Activated CD4-positive, alpha-beta T cell treated with anti-CD3 and anti-CD28 coated beads for 36 hours (primary cell): ENCODE measurements at places on chromosomes 13 and 19.
A peak's percentile ranks its signal among the peaks of the same experiment; 100 is the strongest.

DNA sequence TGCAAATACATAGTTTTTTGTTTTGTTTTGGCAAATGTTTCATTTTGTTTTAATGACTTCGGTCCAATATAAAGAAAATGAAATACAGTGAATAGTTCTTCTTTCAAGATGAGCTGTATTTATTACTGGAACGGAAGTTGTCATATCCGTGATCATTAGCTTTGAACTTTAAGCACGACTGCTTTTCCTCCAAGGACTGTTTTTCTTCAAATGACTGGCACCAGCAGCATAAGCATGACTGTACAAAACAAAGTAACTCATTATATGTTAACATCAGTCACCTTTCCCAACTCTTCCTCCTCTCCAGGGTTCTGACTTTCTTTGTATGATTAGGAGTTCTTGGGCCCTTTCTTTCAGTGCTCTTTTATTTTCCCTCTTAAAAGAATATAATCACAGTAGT, 20.5 kb downstream of the EDNRB start:
- no peak for DNase-seq

- no peak for DNase-seq
Measured at GRCh38 chr19:1854039-1854541, 5.8 kb upstream of the REXO1 start.

DNA sequence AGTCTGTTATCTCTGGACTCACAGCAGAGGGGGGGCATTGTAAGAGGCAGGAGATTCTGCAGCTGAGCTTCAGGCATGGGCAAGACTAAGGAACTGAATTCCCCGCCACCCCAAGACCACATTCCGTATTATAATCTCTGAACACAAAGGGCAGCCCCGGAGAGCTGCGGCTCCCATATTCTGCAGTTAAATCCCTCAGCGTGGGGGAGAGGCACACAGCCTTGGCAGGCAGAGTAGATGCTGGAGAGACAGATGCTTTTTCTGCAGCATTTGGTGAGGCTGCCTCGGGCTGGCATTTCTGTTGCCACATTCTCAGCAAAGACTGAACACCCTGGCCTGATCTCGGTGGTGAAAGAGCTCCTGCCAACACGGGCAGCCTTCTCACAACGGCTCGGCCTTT, 12.9 kb downstream of the CHAF1A start:
- DNase-seq = no peak

GRCh38 chr19:639253-640160, at the start of gene FGF22:
TSS of gene FGF22 (plus strand) at chr19:639879. CDS start at chr19:639926, 47 bp downstream.
- peak; percentile 98 for DNase-seq

- DNase-seq = no peak
Measured at GRCh38 chr13:79190932-79191331, 215.1 kb downstream of the RBM26 start.

DNA sequence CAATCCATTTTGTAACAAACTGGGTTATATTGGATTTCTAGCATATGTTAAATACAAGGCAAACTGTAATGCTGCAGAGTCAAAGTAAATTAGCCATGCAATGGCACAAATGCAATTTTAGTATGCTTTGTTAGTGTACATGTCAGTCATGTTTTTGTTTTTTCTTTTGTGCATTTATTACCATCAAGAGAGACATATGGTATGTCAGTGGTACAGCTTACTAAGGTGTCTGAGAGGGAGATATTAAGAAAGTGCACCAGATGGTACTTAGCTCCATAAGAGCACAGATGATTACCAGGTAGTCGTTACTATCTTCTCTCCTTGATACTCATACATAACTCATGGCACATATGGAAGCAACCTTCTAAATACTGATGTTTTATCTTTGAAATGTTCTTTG, 550.3 kb downstream of the GPC5 start:
- DNase-seq = no peak

DNA sequence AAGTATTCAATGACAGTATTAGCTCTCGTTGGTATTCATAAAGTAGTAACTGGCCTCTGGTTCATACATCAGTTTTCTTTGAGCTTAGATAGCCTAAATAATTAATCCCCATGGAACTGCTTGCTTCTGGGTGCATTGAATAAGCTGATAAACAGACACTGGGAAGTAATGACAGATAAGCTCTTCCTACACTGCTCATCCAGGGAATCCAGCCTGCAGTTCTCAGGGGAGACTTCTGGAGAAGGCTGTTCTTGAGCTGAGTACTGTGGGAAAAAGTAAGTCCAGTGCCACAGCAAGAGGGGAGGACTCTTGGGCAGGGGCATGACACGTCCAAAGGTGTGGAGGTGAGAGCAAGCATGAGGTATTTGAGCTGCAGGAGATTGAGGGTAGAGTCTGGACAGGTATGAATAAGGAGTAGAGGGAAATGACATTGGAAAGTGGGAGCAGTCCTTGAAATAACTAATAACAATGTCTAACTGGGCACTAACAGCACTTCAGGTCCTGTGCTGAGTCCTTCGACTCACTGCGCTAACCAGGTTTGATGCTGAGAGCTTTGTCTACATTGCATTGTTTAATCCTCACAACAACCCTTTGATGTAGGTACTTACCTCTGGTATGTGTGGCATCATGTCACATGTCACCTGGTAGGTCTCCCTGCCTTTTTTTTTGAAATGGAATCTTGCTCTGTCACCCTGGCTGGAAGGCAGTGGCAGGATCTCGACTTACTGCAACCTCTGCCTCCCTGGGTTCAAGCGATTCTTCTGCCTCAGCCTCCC, 7.2 kb downstream of the GARRE1 start:
- DNase-seq = no peak

GRCh38 chr19:35905178-35905727, 2.8 kb downstream of the TYROBP start:
- no peak for DNase-seq

- no peak for DNase-seq
Measured at GRCh38 chr13:26425443-26426358, 131.8 kb upstream of the WASF3 start.
